ENCODE measurements at places on chromosomes 16 and 17. TPM values are rescaled to one million over a fixed set of nuclear protein-coding genes. Genes with fewer than 3 reads are reported as not detected.
A peak's percentile ranks its signal among the peaks of the same experiment; 100 is the strongest.

DNA sequence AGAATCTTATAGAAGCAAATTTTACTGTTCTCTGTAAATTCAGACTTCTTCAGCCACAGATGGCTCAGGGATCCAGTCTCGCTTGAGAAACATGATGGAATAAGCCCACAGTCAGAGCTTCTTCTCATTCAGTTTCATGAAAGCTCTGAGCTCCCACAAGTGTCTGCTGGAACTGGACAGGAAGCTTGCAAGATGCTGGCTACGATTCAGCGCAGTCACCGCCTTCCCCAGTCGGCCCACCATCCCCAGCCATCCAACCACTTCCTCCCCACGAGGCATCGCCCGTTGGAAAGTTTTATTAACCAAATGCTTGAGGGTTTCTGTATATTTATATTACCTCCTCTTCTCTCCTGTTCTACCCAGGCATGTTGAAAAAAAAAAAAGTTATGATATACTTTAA lies 171.7 kb downstream of the ZFHX3 start:
- no peaks in the 10 kb centered on the region for H3K27me3 ChIP-seq
- peak; percentile 80 for DNase-seq
- peak overlapping the region; percentile 64 for H3K27ac ChIP-seq
- H3K4me1 ChIP-seq: peaks cover 40% of the 10 kb centered on the region
- no peak overlapping the region for H3K4me3 ChIP-seq
- H3K36me3 ChIP-seq: no peaks in the 10 kb centered on the region

GRCh38 chr16:58043571-58044155 lies 18.1 kb downstream of the MMP15 start:
- H3K4me1 ChIP-seq: peaks cover 20% of the 10 kb centered on the region
- no peak overlapping the region for H3K4me3 ChIP-seq
- H3K27ac ChIP-seq: no peak overlapping the region
- no peak for DNase-seq

GRCh38 chr16:1053700-1054368 lies 18.7 kb upstream of the SSTR5 start:
- no peak overlapping the region for H3K4me3 ChIP-seq
- H3K27ac ChIP-seq: no peak overlapping the region
- no peak for DNase-seq
- H3K27me3 ChIP-seq: peaks cover 25% of the 10 kb centered on the region

- H3K27ac ChIP-seq: no peak overlapping the region
- H3K27me3 ChIP-seq: no peaks in the 10 kb centered on the region
- no peaks in the 10 kb centered on the region for H3K4me1 ChIP-seq
- no peak for DNase-seq
Measured at GRCh38 chr17:50881182-50881581, 15.0 kb upstream of the TOB1 start.

DNA sequence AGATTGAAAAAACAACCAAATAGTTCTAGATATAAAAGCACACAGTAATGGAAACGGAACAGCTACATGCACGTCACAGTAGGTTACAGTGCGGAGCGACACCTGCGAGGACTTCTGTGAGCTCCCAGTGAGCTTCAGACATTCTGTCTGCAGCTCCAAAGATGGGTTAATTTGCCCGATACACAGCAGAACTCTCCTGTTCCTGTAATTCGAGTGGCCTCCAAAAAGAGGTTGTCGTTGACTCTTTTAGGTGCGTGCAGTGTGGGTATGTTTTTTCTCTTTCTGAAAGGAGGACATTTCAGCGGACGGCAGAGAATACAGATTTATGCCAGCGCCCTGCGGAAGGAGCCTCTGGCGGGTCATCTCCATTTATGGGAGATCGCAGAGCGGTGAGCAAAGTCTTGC lies 2.9 kb downstream of the OR1F1 start:
- H3K27me3 ChIP-seq: peaks cover 100% of the 10 kb centered on the region
- H3K4me1 ChIP-seq: peaks cover 23% of the 10 kb centered on the region
- H3K4me3 ChIP-seq: no peak overlapping the region
- no peak for DNase-seq
- H3K27ac ChIP-seq: no peak overlapping the region

DNA sequence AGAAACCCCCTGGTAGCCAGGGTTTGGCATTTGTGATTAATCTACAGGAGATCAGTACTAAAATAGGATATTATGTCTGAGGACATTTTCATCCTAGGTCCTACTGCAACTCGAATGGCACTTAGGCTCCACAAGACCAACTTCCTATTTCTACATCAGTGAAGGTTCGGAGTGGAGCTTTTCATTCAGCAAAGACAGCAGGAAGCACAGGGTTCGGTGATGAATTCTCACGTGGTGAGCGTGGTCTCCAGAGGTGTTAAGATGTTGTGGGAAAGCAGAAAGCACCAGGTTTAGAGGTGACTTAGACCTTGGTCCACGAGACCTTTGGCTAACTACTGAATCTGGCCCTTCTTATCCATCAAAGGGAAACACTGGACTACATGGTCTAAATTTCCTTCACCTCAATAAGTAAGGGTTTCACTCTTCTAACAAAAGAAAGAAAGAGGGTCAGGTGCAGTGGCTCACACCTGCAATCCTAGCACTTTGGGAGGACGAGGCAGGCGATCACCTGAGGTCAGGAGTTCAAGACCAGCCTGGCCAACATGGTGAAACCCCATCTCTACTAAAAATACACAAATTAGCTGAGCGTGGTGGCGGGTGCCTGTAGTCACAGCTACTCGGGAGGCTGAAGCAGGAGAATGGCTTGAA lies 13.9 kb upstream of the HELZ start:
- no peaks in the 10 kb centered on the region for H3K4me1 ChIP-seq
- H3K27ac ChIP-seq: peak overlapping the region; percentile 53
- no peak for DNase-seq

GRCh38 chr16:67397036-67397801 lies 3.9 kb upstream of the TPPP3 start:
- H3K27ac ChIP-seq: peak overlapping the region; percentile 78
- DNase-seq: peak; percentile 84
- H3K36me3 ChIP-seq: no peaks in the 10 kb centered on the region
- H3K4me1 ChIP-seq: peaks cover 60% of the 10 kb centered on the region
- H3K27me3 ChIP-seq: peaks cover 60% of the 10 kb centered on the region

DNA sequence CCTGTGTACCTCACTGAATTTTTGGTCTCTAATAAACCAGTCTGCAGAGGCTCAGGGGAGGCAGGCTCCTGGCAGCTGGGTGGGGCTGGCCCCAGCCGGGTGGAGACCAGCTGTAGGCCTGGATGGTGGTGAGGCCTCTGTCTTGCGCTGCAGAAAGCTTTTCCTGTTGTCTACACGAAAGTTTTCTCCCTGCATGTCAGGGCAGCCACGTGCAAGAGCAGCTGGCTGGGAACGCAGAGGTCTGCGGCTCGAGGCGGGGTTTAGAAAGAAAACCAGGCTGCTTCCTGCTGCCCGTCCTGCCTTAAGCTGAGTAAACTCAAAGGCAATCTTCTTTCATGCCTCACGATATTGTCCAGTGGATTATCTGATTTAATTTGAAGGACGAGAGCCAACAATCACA lies 2.4 kb downstream of the SERPINF1 start:
- H3K36me3 ChIP-seq: no peaks in the 10 kb centered on the region
- no peaks in the 10 kb centered on the region for H3K27me3 ChIP-seq
- DNase-seq: peak; percentile 66
- H3K27ac ChIP-seq: peak overlapping the region; percentile 43
- peaks cover 31% of the 10 kb centered on the region for H3K4me1 ChIP-seq
- peak overlapping the region; percentile 38 for H3K4me3 ChIP-seq

- peaks cover 68% of the 10 kb centered on the region for H3K27me3 ChIP-seq
- H3K27ac ChIP-seq: no peak overlapping the region
- no peaks in the 10 kb centered on the region for H3K36me3 ChIP-seq
- H3K4me3 ChIP-seq: no peak overlapping the region
- DNase-seq: no peak
Measured at GRCh38 chr17:74649909-74650308, 26.4 kb upstream of the CD300E start.

- peak within 1 kb of the TSS; percentile 100 for H3K27ac ChIP-seq
- H3K27me3 ChIP-seq: no peaks in the 10 kb centered on the region
- H3K36me3 ChIP-seq: peaks cover 20% of the 10 kb centered on the region
- peak; percentile 75 for DNase-seq
Measured at GRCh38 chr17:44219616-44220212, at the start of gene UBTF. Gene UBTF (minus strand): TSS chr17:44219675. CDS start chr17:44218229, 1,446 bp downstream.

DNA sequence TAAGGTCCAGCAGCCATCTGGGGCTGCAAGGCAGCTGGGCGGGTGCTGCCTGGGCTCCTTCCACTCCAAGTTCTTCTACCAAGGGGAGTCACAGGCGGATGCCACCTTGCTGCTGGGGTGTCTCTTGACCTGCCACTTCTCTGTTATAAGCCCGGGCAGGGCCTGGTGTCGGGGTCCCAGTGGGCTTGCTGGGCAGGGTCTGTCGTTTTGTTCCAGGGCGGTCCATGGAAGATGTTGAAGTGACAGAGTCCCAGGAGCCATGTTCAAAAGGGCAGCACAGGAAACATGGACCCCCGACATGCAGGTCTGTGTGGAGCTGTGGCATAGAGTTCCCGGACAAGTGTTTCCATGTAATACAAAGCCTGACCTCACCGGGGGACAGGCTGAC lies 91.1 kb downstream of the TNFRSF13B start:
- no peaks in the 10 kb centered on the region for H3K36me3 ChIP-seq
- H3K4me1 ChIP-seq: no peaks in the 10 kb centered on the region
- H3K4me3 ChIP-seq: no peak overlapping the region

- no peaks in the 10 kb centered on the region for H3K27me3 ChIP-seq
- peaks cover 32% of the 10 kb centered on the region for H3K4me1 ChIP-seq
- no peak for DNase-seq
- H3K27ac ChIP-seq: no peak overlapping the region
Measured at GRCh38 chr17:4936436-4936835, 3.4 kb downstream of the SLC25A11 start.

DNA sequence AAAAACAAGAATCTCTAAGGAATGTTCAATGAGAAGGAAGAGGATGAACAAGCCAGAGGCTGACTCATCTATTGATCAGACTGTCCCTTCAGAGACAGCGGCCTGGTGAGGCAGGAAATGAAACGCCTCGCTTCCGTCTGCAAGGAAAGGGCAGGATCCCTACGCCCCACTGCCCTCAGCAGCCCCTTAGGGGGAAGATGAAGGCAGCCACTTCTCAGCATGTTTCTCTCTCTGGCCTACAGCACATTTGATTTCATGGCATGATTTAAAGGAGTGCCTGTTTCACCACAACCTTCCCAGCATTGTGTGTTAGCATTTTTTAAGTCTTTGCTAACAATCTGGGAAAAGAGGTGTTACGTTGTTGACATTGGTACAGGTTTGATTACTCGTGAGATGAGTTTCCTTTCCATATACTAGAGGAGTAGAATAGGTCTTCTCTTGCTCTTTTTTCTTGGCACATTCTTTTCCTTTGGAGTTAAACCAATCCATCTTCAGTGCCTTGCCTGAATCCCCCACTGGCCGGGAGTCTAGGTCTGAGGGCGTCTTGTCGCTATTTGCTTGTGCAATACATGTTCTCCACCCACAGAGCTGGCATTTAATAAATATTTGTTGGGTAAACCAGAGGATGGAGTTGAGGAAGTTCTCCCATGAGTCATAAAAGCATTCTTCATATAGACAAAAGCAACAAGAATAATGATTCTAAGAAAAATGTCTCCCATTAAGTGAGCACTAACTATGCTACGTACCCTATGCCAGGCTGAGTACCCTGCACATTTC lies 47.4 kb downstream of the RBFOX3 start:
- peaks cover 76% of the 10 kb centered on the region for H3K27me3 ChIP-seq
- no peaks in the 10 kb centered on the region for H3K4me1 ChIP-seq
- H3K27ac ChIP-seq: no peak overlapping the region
- H3K36me3 ChIP-seq: no peaks in the 10 kb centered on the region

- H3K27me3 ChIP-seq: no peaks in the 10 kb centered on the region
- no peak overlapping the region for H3K4me3 ChIP-seq
- H3K4me1 ChIP-seq: peaks cover 54% of the 10 kb centered on the region
- DNase-seq: peak; percentile 30
- peak overlapping the region; percentile 28 for H3K27ac ChIP-seq
Measured at GRCh38 chr17:82892899-82893565, 53.2 kb upstream of the ZNF750 start.

GRCh38 chr16:82379551-82379950 lies 209.5 kb upstream of the MPHOSPH6 start:
- DNase-seq: no peak
- no peak overlapping the region for H3K4me3 ChIP-seq
- H3K27ac ChIP-seq: no peak overlapping the region
- no peaks in the 10 kb centered on the region for H3K27me3 ChIP-seq

DNA sequence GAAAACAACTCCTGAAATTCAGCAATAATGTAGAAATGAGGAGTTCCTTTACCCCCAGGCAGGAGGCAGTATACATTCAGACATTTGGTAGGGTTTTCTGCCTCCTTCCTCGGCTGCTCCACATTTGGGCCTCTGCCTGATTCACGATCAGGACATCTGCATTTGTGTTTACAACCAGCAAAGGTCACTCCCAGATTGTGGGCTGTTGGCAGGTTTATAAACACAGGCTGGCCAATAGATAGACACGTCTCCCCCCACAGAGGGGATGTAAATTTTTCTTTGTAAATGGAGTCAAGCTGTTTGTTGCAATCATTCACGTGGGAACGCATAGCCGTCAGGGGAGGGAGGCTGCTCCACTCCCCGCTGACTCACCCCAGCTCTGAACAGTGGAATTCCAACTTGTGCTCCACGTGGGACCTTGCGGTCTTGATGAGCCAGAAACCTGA lies 252.1 kb upstream of the N4BP1 start:
- no peak overlapping the region for H3K4me3 ChIP-seq
- H3K36me3 ChIP-seq: no peaks in the 10 kb centered on the region
- no peaks in the 10 kb centered on the region for H3K4me1 ChIP-seq
- no peak overlapping the region for H3K27ac ChIP-seq
- no peak for DNase-seq

- no peak overlapping the region for H3K4me3 ChIP-seq
- no peaks in the 10 kb centered on the region for H3K36me3 ChIP-seq
- H3K4me1 ChIP-seq: no peaks in the 10 kb centered on the region
- DNase-seq: no peak
- no peak overlapping the region for H3K27ac ChIP-seq
Measured at GRCh38 chr16:76210157-76210556, 67.0 kb upstream of the CNTNAP4 start.

GRCh38 chr16:2724816-2725348 lies 4.9 kb upstream of the PRSS27 start:
- H3K36me3 ChIP-seq: no peaks in the 10 kb centered on the region
- H3K27me3 ChIP-seq: no peaks in the 10 kb centered on the region
- H3K4me3 ChIP-seq: no peak overlapping the region
- no peak overlapping the region for H3K27ac ChIP-seq

- H3K4me3 ChIP-seq: peak overlapping the region; percentile 37
- no peaks in the 10 kb centered on the region for H3K27me3 ChIP-seq
- no peak overlapping the region for H3K27ac ChIP-seq
- H3K4me1 ChIP-seq: peaks cover 6% of the 10 kb centered on the region
- no peaks in the 10 kb centered on the region for H3K36me3 ChIP-seq
- no peak for DNase-seq
Measured at GRCh38 chr16:83136924-83137323, 510.2 kb downstream of the CDH13 start.

SYCE1L gene
- total RNA-seq: 1.4 TPM

RPS6KB1 gene
- 21.9 TPM for total RNA-seq

MTMR4 gene
- total RNA-seq: 23.2 TPM

GDPD3 gene
- total RNA-seq: 0.85 TPM

FBXW10 gene
- total RNA-seq: 0.10 TPM

CES3 gene
- total RNA-seq: 0.85 TPM

SHISA6 gene
- 0.15 TPM for total RNA-seq

KRT9 gene
- not detected for total RNA-seq

MYH2 gene
- total RNA-seq: 0.05 TPM

DEXI gene
- total RNA-seq: 85.5 TPM

SEPTIN1 gene
- 1.3 TPM for total RNA-seq

Measured in heart right ventricle (tissue), 16 donors.